A549 (cell line): ENCODE measurements at places on chromosomes 4 and X.

GRCh38 chr4:27018910-27019309, 158.3 kb downstream of the STIM2 start:
- DNase-seq, result no peak

- peak; percentile 13 for DNase-seq
Observed at GRCh38 chr4:76748649-76749048, 149.3 kb downstream of the SOWAHB start.

- DNase-seq, result no peak
Observed at GRCh38 chr4:55618546-55619143, 17.5 kb downstream of the NMU start.

GRCh38 chrX:14590693-14591424, 61.5 kb downstream of the GLRA2 start:
- no peak for DNase-seq

GRCh38 chrX:3599802-3600430, 113.5 kb downstream of the PRKX start:
- no peak for DNase-seq

- no peak for DNase-seq
Observed at GRCh38 chr4:150366487-150366999, 215.4 kb upstream of the MAB21L2 start.

GRCh38 chr4:68368691-68369131, 18.8 kb upstream of the YTHDC1 start:
- peak; percentile 8 for DNase-seq

DNA sequence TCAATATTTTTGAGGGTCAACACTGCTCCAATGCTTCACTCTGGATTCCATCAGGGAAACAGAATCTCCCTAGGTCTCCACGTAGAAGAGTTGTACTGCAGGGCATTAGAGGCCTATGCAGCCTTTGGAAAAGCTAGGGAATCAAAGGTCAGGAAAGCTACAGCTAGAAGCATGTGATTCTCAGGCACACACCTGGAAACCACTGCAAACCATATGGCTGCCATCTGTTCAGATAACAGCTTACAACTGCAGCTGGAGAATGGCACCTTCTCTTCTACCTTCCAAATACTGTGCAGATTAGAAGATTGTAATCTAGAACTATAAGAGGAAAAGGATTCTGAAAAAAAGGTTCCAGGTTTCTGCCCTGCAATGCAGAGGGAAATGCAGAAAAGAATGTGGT, 60.6 kb downstream of the BTC start:
- DNase-seq, result no peak

DNA sequence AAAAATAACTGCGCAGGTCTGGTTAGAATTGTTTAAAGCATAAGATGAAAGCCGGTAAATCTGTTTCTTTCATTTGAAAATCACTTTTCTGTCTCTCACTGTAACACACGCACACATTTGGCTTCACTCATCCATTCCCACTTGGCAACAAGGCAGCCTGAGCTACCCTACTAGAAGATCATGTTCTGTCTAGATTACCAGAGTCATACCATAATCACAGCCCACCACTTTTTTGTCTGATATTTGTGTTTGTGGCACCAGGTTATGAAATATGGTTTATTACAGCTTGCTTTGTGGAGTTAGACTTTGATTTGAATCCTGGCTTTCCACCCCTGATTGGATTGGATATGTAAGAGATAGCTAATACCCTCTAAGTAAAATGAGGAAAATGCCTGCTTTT, 2.2 kb downstream of the USO1 start:
- DNase-seq, result no peak

DNA sequence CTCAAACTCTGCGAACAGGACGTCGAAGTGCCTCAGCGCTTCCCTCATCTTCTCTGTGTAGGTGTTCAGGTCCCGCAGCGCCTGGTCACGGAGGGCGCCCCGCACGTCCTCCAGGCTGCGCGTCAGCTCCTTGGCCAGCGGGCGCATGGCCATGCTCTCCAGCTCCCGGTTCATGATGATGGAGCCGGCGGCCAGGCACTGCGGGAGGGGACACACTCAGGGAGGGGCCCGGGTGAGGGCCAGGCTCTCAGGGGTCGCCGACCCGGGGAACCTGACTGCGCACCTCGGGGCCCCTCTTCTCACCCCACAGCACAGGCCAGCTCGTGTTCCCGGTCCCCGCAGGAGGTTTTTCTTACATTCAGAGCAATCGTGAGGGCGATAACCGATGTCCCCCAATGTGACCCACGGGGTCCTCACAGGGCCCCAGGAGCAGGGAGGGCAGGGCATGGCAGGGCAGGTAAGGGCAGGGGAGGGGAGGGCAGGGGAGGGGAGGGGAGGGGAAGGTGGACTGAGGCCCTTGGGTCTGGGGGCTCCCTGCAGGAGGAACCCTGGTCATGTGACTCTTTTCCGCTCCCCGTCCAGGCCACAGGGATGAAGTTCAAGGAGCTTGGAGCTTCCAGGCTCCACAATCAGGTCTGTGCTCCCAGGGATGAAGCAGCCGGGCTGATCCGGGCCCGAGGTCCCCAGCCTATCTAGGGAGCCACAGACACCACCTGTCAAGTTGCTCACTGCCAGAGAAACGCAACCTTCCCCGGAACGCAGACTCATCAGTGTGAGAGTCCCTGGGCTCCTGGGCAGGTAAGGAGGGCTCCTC, 77.8 kb upstream of the MXD4 start:
- no peak for DNase-seq

DNA sequence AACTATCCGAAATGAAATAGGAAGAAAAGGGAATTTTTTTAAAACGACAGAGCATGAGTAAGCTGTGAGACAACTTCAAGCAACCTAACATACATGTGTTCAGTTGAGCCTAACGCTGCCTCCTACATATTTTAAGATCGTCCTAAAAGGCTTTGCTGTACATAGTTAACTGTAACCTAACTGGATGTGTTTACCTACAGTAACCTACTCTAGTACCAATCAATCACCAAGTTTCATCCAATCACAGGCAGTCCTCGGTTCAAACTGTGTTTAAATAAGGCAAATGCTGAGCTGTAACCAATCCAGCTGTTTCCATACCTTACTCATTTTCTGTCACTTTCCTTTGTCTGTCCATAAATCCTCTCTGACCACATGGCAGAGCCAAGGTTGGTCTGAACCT, 17.1 kb downstream of the RCHY1 start:
- no peak for DNase-seq

GRCh38 chr4:762211-763190, 56.9 kb downstream of the PCGF3 start:
- peak; percentile 20 for DNase-seq

DNA sequence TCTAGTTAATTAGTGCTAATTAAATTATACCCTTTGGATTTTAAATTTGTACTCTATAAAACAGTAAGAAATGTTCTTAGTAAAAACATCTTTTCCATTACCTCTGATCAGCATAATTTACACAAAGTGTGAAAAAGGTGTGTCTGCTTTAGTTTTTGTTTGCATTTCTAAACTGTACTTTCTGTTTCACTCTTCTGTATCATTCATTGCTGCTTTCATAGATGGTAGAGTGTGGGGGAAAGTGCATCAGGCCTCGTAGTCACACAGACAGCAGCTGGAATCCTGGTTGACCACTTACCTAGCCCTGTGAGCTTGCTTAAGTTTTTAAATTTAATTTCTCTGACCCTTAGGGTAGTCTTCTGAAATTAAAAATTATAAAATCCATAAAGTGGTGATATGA, 275.4 kb upstream of the PITX2 start:
- no peak for DNase-seq

DNA sequence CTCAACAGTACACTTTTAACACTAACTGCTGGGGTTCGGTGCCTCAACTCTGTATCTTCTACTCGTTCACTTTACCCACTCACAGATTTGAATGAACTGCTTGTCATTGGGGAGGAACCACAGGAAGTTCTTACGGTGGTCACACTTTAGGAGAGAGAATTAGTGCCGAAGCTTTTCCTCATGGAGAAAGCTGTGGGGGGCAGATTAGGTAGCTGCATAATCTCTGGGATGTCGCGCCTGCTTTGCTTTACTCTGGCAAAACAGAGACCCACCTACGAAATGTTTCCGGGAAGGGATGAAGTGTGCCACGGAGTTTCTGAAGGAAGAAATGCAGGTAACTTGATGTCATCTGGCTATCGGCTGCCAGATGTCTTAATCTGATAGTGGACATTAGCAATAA, 949.7 kb upstream of the TENM3 start:
- no peak for DNase-seq

- no peak for DNase-seq
Observed at GRCh38 chr4:176400816-176401461, 81.2 kb downstream of the SPCS3 start.

GRCh38 chrX:107597264-107597663, 31.0 kb upstream of the PRPS1 start:
- DNase-seq, result no peak

- no peak for DNase-seq
Observed at GRCh38 chrX:18961686-18962085, 22.2 kb downstream of the PHKA2 start.

DNA sequence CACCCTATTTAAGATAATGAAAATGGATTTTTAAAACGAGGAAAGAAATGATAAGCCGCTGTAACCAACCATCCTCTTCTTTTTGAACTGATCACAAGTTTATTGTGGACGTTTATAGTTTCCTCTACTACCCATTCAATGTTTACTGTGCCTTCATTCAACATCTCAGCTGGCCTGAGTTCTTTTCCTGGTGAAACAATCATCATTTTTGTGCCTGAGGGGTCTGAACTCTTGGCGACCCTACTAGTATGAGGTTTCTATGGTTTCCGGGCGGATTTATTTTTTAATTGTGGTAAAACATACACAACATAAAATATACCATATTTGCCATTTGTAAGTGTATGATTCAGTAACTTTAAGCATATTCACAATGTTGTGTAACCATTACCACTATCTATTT, 100.7 kb downstream of the SPRY1 start:
- DNase-seq, result no peak

GRCh38 chr4:103410386-103410785, 212.2 kb upstream of the CENPE start:
- DNase-seq, result no peak
